NCI-H1092 (cell line): ENCODE measurements at places on chromosomes 2 and 18.

- DNase-seq, result no peak
Measured at GRCh38 chr2:233256048-233256447, 4.6 kb downstream of the ATG16L1 start.

GRCh38 chr18:57776767-57777166, 26.3 kb downstream of the ATP8B1 start:
- no peak for DNase-seq

GRCh38 chr2:157841485-157841884, 34.6 kb downstream of the ACVR1 start:
- no peak for DNase-seq

- peak; percentile 70 for DNase-seq
Measured at GRCh38 chr18:70489986-70490933, 201.4 kb downstream of the SOCS6 start.

DNA sequence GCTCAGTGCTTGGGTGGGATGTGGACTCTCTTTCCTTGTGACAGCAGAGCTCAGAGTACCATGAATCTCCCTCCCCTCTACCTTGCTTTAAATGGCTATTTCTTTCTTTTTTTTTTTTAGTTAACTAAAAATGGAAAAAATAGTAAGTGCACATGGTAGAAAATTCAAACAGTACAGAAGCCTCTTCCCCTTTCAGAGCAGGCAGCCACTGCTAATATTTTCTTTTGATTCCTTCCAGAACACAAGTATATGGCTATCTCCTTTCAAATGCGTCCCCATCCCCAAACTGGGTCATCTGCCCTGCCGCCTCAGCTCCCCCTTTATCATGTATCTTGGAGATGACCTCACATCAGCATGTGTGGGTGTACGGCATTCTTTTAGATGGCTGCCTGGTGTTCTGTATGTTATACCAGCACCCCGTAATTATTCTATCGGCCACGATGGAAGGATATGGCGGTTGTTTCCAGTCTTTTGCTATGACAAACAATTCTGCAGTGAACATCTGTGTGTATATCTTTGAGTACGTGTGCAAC, 70.5 kb upstream of the DLX2 start:
- DNase-seq, result no peak

DNA sequence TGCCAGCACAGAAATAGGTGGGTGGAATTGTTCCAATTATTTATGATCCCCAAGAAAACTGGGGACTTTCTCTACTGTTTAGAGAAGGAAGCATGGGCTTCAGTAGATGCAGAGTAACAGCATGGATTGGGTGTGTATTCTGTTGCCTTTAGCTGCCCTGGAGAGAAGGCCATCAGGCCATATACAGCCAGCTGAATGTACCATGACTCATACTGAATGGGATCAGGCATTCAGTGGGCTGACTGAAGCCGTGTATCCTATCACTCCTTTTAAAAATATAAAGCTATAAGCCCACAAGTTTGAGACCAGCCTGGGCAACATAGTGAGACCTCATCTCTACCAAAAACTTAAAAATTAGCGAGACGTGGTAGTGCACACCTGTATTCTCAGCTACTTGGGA, 16.7 kb upstream of the PLEKHM3 start:
- no peak for DNase-seq

- DNase-seq, result no peak
Measured at GRCh38 chr2:17877811-17878280, 621 bp upstream of the KCNS3 start.

- DNase-seq, result no peak
Measured at GRCh38 chr18:23756590-23757436, 67.6 kb downstream of the LAMA3 start.

- no peak for DNase-seq
Measured at GRCh38 chr18:55219823-55220222, 260.6 kb upstream of the CCDC68 start.

DNA sequence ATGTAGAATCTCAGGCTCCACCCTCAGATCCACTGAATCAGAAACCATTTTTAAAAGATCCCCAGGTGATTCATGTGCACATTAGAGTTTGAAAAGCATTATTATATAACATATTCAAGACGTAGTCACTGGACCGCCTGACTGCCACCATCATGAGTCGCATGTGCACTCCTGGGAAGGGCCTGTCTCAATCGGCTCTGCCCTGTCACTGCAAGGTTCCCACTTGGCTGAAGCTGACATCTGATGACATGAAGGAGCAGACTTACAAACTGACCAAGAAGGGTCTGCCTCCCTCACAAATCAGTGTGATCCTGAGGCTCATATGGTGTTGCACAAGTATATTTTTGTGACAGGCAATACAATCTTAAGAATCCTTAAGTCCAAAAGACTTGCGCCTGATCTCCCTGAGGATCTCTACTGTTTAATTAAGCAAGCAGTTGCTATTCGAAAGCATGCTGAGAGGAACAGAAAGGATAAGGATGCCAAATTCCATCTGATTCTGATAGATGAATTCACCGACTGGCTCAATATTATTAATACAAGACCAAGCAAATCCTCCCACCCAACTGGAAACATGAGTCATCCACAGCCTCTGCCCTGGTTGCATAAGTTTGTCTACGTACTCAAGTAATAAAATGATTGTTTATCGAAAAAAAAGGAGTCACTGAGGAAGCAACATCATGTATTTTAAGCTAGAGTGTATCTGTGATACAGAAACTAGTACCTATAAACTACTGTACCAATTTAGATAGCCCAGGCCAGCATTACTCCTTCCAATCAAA, 26.2 kb downstream of the ATAD2B start:
- no peak for DNase-seq

DNA sequence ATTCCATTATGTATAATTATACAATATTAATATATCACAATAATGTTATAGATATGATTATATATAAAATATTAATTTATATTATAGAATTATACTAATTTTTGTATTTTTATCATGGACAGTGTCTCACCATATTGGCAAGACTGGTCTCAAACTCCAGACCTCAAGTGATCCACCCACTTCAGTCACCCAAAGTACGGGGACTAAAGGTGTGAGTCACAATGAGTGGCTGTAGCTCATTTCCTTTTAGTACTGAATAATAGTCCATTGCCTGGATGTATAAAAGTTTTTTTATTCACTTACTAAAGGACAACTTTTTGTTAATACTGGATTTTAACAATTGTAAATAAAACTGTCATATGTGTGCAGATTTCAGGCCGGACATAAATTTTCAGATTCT, 417.6 kb upstream of the LINC00305 start:
- no peak for DNase-seq

- DNase-seq, result no peak
Measured at GRCh38 chr18:50011813-50012435, 183.0 kb downstream of the MYO5B start.

GRCh38 chr2:95337829-95338228, 40.7 kb downstream of the KCNIP3 start:
- DNase-seq, result no peak

DNA sequence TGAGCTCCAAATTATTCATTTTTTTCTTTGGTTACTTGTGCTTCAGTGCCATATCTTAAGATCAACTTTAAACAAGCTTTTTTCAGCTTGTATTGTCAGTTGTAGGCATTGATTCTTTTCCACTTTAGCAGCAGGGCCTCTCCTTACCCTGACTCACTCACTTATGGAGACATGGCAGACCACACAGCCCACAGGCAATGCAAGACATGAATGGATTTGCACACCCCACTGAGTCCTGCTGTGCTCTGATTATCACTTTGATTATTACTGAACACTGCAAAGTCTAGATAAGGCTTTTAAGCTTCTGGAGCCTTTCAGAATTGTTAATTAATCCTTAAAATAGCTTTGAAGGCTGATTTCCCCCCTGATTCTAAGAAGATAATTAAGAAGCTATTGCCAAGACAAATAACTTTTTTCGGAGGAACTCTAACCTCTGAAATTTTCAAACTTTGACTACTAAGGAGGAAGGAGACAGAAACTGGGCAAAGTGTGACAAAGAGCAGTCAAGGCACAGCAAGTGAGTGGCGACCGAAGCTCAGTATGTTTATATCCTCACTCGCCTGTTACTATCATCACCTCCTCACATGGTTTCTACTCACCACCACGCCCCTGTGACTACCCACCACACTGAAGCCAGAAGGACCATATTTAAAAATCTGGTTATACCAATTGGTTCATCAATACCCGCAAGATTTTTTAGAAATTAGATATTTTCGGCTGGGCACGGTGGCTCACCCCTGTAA, 43.3 kb downstream of the CACNB4 start:
- no peak for DNase-seq

DNA sequence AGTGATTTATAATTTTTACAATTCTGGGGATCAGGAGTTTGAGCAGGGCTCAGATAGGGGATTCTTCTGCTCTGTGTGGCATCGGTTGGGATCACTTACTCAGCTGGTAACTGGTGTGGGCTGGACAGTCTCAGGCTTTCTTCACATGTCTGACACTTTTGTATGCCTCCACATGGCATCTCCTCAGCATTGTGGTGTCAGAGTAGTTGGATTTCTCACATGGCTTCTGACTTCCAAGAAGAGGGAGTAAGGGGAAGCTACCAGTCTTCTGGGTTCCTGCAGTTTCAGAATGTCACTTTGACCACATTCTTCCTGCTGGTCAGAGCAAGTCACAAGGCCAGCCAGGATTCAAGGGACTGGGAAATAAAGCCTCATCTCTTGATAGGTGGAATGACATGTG, 55.6 kb downstream of the NCOA1 start:
- DNase-seq, result no peak

- DNase-seq, result no peak
Measured at GRCh38 chr2:8577573-8577972, 104.3 kb upstream of the ID2 start.

- DNase-seq, result no peak
Measured at GRCh38 chr18:29753379-29753778, 1289.2 kb downstream of the DSC3 start.

- no peak for DNase-seq
Measured at GRCh38 chr2:21467910-21468309, 344.1 kb downstream of the TDRD15 start.

DNA sequence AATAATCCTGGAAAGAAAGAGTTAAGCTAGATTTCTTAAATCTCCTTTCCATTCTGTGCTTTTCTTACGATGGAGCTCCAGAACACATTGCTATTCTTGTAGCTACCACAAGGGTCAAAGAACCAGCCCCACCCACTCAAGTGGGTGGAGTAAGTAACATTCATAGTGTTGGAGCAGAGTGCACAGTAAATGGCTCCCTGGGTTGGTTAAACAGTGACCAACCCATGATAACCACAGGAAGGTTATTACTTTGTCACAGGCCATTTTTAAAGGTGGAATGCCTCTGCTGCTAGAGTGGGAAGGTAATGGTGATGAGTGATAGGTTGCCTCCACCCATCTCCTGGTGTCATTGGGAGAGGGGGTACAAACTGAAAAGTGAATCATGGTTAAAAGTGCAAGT, 13.9 kb downstream of the ARPC2 start:
- no peak for DNase-seq

DNA sequence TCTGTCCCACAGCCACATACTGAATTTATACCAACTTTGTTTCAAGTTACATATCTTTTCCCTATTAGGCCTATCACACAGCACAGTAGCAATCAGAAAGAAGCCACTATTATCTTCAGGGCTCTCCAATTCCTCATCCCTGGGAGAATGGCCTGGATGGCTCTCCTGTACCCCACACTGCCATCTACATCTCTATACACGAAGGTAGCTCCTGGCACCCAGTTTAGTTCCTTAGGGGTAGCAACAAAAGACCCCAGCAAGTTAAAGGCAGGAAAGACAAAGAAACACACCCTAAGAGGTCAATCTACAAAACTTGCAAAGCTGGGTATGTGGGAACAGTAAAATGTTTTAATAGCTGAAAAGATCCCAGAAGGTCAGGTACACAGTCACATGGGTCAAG, 39.9 kb downstream of the PAIP2B start:
- DNase-seq, result no peak

GRCh38 chr2:109264595-109265328, 135.8 kb downstream of the SH3RF3 start:
- DNase-seq, result no peak

GRCh38 chr18:77528872-77529271, 279.2 kb downstream of the GALR1 start:
- no peak for DNase-seq

GRCh38 chr2:19899985-19900930, 1.5 kb downstream of the TTC32 start:
- DNase-seq, result no peak

DNA sequence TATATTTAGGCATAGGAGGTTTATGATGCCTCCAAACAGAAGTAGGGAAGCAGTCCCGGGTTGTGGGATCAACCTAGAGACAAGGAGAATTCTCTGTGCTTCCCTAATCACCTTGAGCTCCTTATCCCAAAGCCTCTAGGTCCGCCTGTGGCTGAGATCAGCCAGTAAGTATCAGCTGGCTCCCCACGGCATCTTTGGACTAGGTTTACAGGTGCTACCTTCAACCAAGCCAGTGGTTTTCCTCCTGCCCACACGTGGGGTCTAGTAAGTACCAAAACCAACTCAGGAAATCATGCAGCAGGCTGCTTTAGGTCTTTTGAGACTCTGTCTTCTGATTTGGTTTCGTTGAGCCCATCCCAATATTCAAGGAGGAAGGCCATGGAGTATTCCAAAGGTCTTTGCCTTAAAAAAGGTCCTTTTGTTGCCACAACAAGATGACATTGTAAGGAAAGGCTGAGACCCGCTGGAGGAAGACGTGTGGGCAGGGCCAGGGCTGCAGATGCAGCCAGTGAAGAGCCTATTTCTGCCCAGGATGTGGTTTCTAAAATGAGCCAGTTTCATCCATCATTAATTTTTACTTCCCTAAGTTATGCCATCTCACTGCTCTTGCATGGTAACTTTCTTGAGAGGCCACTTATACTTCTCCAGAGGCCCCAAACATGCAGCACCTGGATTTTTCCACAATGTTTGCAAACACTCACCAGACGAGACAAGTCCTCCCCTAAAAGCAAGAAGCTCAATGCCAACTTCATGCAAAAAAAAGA, 248.7 kb downstream of the RNF152 start:
- no peak for DNase-seq

DNA sequence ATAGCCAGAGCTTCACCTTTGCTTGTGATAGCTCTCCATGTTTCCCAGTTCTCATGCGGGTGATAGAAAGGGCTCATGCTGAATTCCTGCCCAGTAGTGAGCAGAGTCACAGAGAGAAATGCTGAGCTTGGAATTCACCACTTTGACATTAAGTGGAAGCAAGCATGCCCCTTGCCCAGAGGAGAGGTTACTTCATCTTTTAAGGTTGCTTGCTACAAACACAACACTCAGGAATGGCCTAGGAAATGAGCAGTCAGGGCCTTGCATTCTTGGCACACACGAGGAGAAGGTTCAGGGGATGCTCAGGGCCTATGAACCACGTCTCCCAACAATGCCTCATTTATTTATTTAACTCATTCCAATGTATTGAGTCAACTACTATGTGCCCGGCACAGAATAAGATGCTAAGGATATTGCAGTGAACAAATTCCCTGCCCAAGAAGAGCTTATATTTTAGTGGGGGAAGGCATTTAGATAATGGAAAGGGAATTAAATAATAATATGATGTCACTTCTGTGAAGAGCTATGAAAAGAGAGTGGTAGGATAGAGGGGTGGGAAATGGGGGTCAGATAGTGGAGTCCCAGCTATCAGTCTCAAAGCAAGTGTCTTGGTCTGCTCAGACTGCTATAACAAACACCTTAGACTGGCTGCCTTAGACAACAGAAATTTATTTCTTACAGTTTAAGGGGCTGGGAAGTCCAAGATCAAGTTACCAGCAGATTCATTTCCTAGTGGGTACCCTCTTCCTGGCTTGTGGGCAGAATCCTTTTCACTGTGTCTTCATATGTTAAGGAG, 42.1 kb downstream of the DDX18 start:
- no peak for DNase-seq

GRCh38 chr2:229674830-229675530, 39.4 kb downstream of the DNER start:
- no peak for DNase-seq
